ENCODE measurements at places on chromosomes 3 and 15. TPM values are rescaled to one million over a fixed set of nuclear protein-coding genes. Genes with fewer than 3 reads are reported as not detected.

DNA sequence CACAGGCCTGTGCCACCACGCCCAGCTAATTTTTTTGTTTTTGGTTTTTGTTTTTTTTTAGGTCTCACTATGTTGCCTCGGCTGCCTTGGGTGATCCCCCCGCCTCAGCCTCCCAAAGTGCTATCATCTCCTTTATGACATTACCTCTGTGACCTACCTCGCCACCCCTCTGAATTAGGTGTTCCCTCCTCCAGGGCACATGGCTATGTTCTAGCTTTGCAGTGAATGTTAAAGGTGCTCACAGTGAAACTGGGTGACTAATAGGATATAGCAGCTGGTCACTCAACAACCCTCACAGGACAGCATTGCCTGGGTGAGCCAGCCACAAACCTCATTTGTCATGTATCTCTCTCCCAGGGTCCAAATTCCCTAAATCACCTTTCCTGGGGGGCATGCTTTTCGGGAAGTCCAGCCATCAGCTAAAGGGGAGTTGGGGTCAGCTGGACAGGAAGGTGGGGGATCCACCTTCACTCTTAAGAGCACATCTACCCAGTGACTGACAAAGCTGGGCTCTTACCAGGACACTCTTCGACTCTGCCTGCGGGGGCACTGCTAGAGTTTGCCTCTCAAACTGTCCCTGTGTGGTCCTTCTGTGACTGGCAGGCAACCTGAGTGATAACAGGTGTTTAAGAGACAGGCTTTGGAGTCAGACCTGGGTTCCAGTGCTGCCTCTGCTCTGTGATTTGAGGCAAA lies 1.6 kb upstream of the TTLL3 start:
- peak; percentile 54 for DNase-seq

DNA sequence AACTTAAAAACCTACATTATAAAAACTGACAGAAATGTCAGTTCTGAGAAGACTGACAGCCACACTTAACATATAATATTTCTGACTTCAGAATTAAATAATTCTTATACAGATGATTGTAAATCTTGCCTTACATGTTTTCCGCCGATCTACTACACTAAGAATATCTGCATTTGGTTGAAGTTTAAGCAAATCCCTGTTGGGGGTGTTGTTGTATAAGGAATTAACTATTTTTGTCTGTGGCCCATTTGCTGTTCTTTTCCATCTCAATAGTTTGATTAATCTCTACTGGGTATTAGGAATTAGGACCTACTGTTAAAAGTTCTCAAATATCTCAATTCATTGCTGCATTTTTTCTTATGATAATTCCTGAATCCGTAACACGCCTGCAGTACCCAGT lies 838.3 kb upstream of the ROBO1 start:
- DNase-seq: no peak

GRCh38 chr3:183210862-183211341 lies 42.2 kb upstream of the B3GNT5 start:
- DNase-seq: peak; percentile 62

- DNase-seq: no peak
These were observed 32.2 kb upstream of the ABHD17C start for GRCh38 chr15:80662757-80663553.

DNA sequence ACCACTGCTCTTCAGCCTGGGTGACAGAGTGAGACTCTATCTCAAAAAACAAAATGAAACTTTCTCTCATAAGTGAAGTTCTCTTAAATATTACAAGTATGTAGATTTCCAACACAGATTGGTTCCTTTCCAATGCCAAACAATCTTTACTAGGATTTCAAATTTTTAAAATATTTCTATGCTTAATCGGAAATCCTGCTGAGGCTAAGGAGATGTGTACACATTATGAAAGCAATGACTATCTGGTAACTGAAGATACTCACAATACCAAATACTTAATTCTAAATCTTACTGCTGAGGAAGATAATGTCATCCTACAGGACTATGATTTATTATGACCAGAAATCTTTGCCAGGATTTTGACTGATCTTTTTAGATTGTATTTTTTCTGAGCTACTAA lies 255.6 kb upstream of the ZNF717 start:
- no peak for DNase-seq

GRCh38 chr3:137998121-137999042 lies 11.6 kb upstream of the CLDN18 start:
- no peak for DNase-seq

- DNase-seq: no peak
These were observed 325.1 kb downstream of the CACNA2D3 start for GRCh38 chr3:54447427-54447826.

GRCh38 chr3:51681453-51681852 lies 10.4 kb downstream of the TEX264 start:
- no peak for DNase-seq

DNA sequence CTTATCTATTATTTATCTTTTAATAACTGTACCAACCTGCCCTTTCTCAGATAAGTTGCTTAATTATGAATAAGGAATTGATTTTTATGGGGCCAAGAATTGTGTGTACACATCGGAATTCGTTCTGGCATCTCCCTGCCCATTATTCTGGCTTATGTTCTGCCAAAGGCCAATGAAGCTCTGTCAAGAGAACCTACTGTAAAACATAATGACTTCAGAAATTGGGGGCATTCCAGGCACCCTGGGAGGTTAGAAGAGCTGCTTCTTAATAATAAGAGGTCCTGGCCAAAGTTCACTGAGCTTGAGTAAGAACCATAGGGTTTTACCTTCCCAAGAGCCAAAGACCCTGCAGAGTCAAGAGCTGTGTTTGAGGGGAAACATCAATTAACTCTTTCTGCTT lies 261.7 kb downstream of the SLC9A9 start:
- no peak for DNase-seq

DNA sequence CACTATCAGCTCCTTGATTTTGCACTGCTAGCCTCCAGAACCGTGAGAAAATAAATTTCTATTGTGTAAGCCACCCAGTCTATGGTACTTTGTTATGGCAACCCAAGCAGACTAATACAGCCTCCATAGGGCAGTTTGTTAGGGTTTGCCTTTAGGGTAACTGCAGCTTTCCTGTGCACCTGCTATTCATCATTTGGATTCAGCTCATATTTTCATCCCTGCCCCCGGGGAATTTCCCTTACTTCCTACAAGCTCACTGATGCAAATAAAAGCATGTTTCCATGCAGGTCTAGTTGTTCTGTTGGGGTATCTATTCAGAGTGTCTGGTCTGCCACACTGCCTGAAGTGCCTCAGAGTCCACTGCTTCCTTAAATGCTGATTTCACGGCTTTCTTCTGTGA lies 48.6 kb upstream of the ATOSA start:
- DNase-seq: no peak

GRCh38 chr15:93759629-93760028 lies 471.7 kb upstream of the MCTP2 start:
- no peak for DNase-seq

DNA sequence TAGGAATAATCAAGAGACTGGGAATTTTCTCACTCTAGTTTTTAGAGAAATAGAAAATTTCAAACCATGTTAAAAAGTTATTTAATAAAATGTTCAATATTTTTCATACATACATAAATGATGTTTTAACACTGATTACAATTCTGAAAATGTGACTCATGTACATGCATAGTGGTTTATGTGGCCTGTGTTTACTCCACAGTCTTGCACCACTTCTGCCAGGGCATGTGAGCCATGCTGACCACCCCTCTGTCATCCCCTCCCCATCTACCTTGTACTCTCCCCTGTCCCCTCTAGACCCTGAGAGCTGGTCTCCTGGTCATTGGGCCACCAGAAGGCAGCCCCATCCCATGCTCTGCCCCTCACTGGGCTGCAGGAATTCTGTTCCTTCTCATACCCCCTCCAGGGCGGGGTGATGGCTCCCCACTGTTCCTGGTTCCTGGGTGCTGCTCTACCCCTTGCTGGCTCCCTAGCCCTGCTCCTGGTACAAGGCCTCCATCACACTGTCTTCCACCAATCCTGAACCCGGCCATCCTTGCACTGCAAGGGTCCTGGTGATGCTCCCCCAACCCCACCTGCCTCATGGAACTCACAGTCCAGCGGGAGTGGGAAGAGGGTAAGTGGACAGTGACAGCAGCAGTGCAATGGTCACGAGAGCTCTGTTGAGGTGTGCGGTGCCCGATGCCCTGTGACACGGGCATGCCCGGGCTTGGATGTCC lies 24.2 kb upstream of the SLC41A3 start:
- DNase-seq: peak; percentile 35

GRCh38 chr3:190497811-190498210 lies 16.1 kb upstream of the IL1RAP start:
- DNase-seq: no peak

GRCh38 chr15:74392451-74392830 lies 25.0 kb upstream of the CYP11A1 start:
- DNase-seq: no peak

- peak; percentile 79 for DNase-seq
These were observed 5.2 kb upstream of the WNT7A start for GRCh38 chr3:13884851-13885703.

DNA sequence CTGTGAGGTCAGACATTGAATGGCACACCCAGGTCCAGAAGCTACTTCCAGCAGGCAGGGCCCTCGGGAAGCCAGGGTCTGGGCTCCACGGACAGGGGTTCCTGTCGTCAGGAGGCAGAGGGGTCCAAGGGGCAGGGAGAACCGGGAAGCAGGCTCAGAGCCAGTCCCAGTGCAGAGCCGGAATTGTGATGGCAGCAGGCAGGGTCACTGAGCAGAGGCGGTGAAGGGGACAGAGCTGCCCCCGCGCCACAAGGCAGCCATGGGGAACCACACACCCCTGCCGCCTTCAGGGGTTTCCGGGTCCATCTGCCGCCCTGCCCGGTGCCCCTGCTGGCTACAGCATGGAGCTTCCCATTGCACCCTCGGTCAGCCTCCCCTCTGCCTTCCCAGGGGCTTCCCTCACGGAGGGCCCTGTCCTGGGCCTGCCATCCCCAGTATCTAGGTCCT lies 136.9 kb downstream of the NSMCE3 start:
- no peak for DNase-seq

DNA sequence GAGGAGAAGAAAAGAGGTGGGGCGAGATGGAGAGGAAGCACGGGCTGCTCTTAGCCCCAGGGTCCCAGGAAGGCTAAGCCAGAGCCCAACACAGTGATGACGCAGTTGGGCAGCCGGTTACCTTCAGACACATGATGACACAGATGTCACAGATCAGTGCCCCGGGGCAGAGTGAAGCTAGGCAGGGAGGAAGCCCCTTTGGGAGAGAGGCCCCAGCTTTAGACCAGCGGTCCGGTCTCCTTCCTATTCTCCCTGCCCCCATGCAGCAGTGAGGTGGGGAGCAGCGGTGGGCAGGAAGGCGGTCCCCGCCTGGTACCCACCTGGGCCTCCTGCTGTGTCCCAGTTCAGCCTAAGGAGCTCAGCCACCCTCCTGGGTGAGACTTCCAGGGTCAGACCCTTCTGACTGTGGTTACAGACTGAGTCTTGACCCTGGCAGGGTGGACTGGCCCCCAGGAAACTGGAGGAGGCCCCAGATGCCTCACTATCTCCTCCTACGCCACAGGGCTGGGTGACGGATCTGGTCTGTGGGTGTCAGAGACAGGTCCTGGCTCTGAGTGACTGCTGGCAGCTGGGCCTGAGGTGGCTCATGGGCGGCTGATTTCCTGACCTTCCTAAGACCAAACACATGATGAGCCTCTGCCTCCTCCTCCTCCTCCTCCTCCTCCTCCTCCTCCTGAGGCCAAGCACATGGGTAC lies 38.8 kb upstream of the LINGO1 start:
- no peak for DNase-seq

DNA sequence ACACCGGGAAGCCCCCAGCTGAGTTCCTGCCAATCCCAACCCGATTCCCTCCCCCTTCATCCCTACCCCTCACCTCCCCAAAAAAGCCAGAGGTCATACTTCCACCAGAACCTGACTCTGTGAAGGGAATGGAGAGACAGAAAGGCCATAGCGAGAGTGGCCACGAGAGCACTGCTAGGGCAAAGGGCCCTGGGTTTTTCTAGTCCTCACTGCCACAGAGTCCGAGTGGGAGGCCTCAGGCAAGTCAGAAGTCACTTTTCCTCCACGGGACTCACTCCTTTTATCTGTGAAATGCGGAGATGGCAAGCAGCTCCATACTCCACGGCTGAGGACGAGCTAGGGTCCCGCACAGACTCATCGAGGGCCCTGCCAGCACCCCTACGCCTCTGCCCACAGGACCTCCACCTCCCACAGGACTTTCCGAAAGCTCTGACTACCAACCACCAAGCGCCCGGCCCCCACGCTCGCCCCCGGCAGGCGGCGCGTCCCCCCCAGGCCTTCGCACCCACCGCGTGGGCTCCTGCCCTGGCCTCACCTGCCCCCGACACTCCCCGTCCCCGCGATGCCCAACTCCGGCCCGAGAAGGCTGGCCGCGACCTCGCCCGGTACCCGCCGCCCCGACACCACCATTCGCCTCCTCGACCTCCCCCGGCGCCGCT lies 792 bp downstream of the ATP13A3 start:
- peak; percentile 47 for DNase-seq

- DNase-seq: no peak
These were observed 22.9 kb upstream of the PLXNA1 start for GRCh38 chr3:126959921-126960603.

- DNase-seq: no peak
These were observed 84.3 kb downstream of the ADAMTS7 start for GRCh38 chr15:78726870-78727551.

- DNase-seq: no peak
These were observed 10.2 kb downstream of the CD276 start for GRCh38 chr15:73694419-73694818.

- DNase-seq: no peak
These were observed 79.5 kb upstream of the LIPC start for GRCh38 chr15:58352026-58352929.

DNA sequence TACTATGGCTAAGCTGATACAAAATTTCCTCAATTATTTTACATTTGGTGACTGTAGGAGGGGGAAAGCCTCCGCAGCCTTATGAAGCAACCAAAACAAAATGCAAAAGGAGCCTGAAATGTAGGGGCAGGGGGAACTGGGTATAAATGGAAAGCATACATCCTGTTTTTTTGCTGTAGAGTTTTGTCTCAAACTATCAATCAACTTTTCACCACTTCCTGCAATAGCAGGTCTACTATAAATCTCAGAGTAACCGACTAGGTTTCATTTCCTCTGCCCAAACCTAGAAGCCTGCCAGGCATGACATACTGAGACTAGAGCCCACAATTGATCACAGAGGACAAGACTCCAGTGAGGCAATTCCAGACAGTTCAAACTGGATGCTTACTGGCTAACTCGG lies 91.3 kb downstream of the SHQ1 start:
- DNase-seq: no peak

GRCh38 chr3:111577798-111578685 lies 17.1 kb downstream of the ZBED2 start:
- no peak for DNase-seq

GRCh38 chr3:88141458-88142083 lies 8.2 kb upstream of the C3orf38 start:
- no peak for DNase-seq

Gene SLC2A2
- not detected for total RNA-seq

Gene RTP3
- not detected for total RNA-seq

Gene WNT7A
- total RNA-seq: 0.14 TPM

Gene ZPLD1
- not detected for total RNA-seq

Gene CYP11A1
- total RNA-seq: not detected

Gene FOXB1
- not detected for total RNA-seq

Gene SEMA3F
- total RNA-seq: 0.32 TPM

Gene SEMA6D
- total RNA-seq: not detected

Gene MFSD1
- 17.6 TPM for total RNA-seq
